ENCODE measurements at places on chromosomes 1 and 21. TPM values are rescaled to one million over a fixed set of nuclear protein-coding genes. Genes with fewer than 3 reads are reported as not detected.
A peak's percentile ranks its signal among the peaks of the same experiment; 100 is the strongest.

DNA sequence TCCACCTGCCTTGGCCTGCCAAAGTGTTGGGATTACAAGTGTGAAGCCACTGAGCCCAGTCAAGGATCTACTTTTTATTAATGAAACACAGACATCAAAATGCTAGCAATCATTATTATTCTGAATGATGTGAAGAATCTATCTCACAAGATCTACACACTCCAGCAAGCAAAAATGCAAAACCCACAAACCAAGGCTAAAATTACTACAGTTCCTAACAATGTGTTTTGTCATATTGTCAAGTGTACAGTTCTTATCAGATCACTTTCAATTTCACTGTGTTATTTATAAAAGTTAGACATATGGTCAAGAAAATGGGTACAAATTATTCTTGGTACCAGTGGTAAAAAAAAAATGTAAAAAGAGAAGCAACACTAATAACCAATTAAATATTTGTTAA, 61.3 kb upstream of the SDC3 start:
- no peak for DNase-seq

DNA sequence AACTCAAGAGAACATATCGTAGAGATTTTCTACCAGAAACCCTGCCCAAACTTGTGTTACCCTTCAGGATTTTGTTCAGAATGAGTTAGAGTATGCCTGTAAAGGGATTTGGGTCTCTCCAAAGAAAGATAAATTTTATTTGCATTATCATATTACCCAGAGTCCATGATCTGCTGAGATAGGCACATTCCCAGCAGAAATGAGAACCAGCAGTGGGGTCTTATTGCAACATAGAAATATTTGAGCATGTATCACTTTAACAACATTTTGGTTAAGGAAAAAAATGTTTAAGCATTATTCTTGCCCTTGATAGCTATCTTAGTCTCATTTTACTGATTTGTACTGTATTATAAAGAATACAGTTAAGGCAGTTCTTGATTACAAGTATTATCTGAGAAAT, 10.6 kb downstream of the VCAM1 start:
- DNase-seq = no peak

The GJB3 gene
- 67.1 TPM for total RNA-seq

The STIL gene
- 8.8 TPM for total RNA-seq

GRCh38 chr21:34942911-34943310, 106.2 kb downstream of the RUNX1 start:
- DNase-seq = no peak

GRCh38 chr1:90204780-90205179, 209.9 kb downstream of the ZNF326 start:
- DNase-seq = no peak

DNA sequence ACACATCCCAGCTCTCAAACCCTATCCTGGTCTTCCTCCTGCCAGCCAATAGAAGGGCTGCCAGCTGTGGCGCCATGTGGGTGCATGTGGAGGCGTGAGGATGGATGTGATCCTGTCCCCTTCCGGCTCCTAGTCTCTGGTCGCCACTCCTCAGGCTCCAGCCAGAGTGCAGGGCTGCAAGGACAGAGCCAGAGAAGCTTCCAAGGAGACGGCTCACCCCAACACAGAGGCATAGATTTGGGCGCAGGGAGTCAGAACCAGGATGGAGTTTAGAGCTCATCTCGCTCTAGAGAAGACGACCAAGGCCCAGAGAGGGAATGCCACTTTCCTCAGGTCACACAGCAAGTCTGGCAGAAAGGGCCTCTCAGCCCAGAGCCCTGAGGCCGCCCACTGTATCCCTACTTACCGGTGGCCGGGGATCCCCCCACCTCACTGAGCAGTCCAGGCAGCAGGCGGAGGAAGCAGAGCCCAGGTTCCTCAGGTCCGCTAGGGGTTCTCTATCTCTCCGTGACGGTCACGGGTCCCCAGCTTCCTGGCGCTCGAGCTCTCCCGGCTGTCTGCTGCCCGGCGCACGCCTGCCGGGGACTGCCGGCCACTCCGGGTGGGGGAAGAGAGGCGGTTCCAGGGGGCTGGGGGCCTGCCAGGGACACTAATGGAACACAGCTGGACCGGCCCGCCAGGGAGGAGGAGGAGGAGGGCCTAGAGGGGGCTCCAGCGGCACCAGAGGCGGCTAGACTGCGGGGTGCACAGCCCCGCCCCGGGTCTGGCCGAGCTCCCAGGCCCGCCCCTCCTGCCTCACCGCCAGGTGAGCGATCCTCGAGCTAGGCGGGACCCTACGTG, at the start of gene COL16A1:
COL16A1 (minus strand) TSS at position 587 of the 840 bp plus-strand sequence. CDS start 1,824 bp downstream, outside the sequence.
- DNase-seq = peak; percentile 40

The KRTAP7-1 gene
- total RNA-seq = not detected

GRCh38 chr21:19013916-19014315, 610.3 kb upstream of the TMPRSS15 start:
- DNase-seq = no peak

The EFNA1 gene
- total RNA-seq = 42.3 TPM

The BCL10 gene
- total RNA-seq = 55.8 TPM

- no peak for DNase-seq
Measured at GRCh38 chr1:29052100-29052499, 71.6 kb downstream of the TMEM200B start.

DNA sequence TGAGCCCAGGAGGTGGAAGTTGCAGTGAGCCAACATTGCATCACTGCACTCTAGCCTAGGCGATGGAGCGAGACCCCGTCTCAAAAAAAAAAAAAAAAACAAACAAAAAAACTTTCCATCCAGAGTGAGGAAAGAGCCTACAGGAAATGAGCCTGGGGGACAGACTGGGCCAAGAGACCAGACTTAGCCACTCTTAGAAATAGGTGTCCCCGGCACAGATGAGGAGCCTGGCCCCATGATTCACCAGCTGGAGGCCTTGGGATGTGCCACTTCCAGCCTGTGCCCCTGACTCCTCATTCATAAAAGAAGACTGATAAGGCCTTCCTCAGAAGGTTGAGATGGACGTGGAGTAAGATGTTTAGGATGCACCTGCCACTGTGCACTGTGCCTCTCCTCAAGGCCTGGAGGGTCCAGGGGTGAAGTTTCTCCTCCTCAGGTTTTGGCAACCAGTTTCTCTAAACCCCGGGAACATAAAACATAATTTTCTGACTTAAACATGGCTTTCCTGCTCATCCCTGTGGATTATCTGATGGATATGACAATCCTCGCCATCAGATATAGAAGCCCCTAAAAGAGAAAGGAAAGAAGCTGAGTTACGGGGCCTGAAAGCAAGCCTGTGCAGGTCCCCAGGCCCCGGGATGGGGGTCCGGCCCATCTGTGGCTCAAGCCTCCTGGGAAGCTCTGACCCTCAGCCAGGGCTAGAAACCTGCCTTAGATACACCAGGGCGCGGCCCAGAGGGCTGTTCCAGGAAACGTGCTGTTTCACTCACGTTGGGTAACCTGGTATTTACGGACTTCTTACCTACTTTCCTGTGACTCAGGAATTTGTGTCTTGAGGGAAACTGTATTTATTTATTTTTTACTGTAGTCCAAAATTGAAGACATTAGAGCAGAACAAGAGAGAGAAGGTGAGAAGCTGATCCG, 26.0 kb downstream of the MX1 start:
- DNase-seq = peak; percentile 16

GRCh38 chr1:87880764-87881163, 552.1 kb downstream of the LMO4 start:
- no peak for DNase-seq

- no peak for DNase-seq
Measured at GRCh38 chr1:214540324-214540723, 11.1 kb downstream of the PTPN14 start.

DNA sequence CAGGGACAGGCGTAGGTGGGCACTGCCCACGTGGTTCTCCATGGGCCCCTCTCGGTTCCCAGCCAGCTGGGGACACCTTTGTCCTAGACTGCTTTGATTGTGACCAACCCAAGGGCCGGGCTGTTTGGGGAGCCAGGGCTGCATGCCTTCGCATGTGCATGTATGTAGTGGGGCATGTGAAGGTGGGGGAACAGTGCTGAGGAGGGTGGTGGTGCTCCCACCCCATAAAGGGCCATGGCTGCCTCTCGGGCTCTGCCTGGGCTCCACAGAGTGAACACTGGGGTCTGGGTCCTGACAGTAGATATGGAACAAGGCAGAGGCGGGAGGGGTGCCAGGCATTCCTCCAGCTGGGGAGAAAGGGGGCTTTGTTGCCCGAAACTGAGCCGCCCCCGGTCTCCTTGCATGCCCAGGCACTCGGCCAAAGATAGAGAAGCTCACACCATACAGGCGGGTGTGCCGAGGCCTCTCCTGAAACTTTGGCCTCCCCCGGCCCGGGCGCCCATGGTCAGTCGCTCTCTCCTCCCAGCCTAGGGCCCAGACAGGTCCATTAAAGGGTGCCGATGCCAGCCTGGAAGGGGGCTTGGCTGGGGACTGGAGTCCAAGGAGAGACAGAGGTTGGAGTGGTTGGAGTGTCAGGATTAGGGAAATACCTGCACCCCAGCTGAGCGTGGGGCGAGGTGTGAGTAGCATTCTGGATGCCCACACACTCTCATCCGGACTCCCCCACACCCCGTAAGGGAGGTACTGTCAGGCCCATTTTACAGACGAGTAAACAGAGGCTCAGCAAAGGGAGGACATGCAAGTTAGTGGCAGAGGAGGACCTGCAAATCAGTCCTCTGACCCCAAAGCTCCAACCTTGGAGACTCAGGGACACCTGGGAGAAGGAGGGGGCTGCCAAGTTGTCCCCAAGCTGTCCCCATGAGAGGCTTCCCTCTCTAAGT, 41.1 kb downstream of the EPHA2 start:
- DNase-seq = no peak

The MYBPH gene
- total RNA-seq = not detected

The LYSMD1 gene
- 14.4 TPM for total RNA-seq

The DBT gene
- total RNA-seq = 11.0 TPM

The TNFRSF14 gene
- total RNA-seq = 4.2 TPM

GRCh38 chr1:64894438-64895196, 71.7 kb downstream of the JAK1 start:
- DNase-seq = no peak

The KRTAP21-3 gene
- total RNA-seq = not detected

- no peak for DNase-seq
Measured at GRCh38 chr1:186218654-186219352, 156.2 kb downstream of the TPR start.

GRCh38 chr21:18356801-18357200, 46.8 kb downstream of the TMPRSS15 start:
- DNase-seq = no peak

The CBR3 gene
- total RNA-seq = 1.3 TPM

DNA sequence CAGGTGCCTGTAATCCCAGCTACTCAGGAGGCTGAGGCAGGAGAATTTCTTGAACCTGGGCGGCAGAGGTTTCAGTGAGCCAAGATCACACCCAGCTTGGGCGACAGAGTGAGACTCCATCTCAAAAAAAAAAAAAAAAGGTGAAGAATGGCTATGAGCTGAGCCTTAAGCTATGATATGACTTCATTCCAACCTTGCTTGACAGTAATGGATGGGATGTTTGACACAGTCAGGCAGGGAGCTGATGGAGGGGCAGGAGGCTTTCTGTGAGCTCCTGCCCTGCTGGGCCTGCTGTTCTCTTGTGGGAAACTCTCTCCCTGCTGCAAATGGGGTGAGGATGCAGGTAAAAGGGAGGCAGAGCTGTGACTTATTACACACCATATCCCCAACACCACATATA, 27.6 kb downstream of the NCF2 start:
- no peak for DNase-seq

GRCh38 chr1:77319036-77319705, 37.4 kb downstream of the AK5 start:
- DNase-seq = no peak

The GBP1 gene
- total RNA-seq = 10.4 TPM

DNA sequence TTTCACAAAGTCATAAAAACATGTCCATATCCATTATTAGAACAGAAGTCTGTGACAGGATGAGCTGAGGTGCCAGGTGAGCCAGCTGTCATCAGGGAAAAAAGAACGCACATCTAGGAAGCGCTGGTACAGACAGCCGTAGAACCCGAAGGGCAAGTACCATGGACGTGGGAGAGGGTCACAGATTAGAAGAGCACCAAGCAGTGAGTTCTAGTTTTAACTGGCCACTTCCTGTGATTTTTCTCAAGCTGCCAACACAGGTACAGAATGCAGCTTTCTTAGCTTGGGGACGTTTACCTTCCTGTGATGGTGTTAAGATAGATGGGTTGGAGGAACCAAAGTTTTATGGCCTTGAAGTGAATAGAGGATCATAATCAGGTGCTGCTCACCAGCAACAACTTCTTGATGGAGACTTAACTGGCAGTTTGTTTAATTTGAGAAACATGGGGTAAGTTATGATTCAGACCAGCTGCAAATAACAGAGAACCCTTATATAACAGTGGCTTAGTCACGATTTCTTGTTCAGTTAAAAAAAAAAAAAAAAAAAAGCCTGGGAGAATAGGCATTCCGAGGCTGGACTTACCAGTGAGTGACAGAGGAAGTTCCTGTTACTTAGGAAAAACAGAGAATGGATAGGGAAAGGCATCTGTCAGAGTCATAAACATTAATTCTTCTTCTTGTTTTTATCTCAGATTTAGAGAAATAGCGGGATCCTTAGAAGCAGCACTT, 30.9 kb downstream of the AGT start:
- DNase-seq = peak; percentile 35

The SPRR2E gene
- total RNA-seq = not detected

DNA sequence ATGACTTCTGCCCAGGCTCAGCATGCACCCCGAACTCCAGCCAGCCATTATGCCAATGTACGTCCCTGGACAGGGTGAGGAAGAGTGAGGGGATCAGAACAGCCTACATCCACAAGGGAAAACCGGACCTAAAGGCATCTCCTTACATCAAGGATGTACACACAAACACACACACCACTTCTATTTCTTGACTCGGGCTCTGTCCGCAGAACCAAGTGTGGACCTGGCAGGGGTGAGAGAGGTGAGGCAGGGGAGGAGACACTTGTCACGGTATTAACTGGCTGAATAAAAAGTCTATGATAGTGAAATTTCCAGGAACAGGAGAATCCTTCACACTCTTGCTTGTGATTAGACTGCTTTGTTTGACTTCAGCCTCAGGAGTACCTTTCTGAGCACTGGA, 2.3 kb downstream of the LMOD1 start:
- no peak for DNase-seq

- DNase-seq = no peak
Measured at GRCh38 chr1:3563125-3563524, 48.2 kb downstream of the MEGF6 start.

- DNase-seq = no peak
Measured at GRCh38 chr21:44842721-44843445, 25.0 kb upstream of the SUMO3 start.

The TNFAIP8L2 gene
- total RNA-seq = not detected

GRCh38 chr21:31156662-31157061, 118.4 kb upstream of the KRTAP19-8 start:
- DNase-seq = no peak

Measured in MCF 10A (cell line).